ENCODE measurements at places on chromosomes 1 and 21.

DNA sequence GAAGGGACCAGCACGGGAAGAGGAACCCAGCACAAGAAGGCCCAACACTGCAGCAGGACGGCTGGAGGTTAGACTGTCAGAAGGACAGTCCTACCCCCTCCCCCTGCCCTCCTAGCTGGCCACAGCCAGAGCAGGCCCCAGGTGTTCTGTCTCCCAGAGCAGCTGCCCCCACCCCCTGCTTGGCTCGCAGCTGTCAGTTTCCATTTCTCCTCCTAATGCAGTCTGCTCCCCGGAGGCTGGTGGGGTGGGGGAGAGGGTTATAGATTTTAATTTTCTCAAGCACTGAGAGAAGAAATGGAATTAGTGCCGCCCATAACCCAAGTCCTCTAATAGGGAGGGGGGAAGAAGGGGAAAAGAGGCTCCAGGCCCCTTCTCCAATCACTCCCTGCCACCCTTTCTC, 13.0 kb upstream of the PEAR1 start:
- DNase-seq = no peak

GRCh38 chr1:188127507-188127906, 1298.8 kb downstream of the PLA2G4A start:
- DNase-seq = no peak

- DNase-seq = no peak
These were observed 556.5 kb upstream of the BRINP3 start for GRCh38 chr1:191034132-191034531.

DNA sequence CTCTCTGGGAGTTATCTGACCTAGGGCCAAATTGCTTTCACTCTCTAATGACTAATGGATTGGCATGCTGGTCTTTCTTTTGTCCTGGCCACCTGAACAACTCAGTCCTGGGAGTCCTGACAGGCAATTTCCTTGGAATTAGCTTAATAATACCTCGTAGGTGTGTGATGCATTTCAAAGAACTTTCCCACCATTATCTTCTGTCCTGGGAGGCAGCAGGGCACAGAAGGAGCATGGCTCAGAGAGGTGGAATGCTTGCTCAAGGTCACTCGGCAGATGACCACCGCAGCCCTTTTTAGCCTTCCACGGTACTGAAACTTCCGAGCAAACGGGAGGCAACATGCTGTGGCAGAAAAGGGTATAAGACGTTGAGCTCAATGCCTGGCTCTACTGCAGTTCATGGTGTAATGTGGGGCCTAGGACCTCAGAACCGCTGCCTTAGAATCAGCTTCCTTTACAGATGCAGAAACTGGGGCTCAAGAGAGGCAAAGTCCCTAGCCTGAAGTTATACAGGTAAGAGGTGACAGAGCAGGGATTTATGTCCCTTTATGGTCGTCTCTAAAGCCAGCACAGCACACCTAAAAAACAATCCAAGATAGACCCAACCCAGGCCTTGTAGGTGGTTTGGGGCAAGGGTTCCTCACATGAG, 3.2 kb downstream of the ID3 start:
- no peak for DNase-seq

GRCh38 chr1:84809023-84809422, 84.0 kb downstream of the LPAR3 start:
- no peak for DNase-seq

DNA sequence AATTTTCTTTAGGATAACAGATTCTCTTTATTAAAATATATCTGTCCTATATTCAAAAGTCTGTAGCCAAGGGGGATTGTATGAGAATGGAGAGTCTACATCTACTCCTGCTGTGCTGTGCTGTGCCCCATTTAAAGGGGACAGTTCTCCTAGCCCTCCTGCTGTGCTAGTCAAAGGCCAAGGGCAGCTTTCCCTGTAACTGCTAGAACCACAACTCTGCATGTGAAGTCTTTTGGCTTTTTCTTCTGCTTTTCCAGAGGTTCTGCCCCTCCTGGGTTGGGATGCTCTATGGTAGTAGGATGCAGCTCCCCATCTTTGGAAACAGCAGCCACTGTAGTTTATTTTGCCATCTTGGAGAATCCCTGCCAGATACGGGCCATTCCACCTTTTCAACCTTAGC, 197.5 kb upstream of the JUN start:
- DNase-seq = no peak

DNA sequence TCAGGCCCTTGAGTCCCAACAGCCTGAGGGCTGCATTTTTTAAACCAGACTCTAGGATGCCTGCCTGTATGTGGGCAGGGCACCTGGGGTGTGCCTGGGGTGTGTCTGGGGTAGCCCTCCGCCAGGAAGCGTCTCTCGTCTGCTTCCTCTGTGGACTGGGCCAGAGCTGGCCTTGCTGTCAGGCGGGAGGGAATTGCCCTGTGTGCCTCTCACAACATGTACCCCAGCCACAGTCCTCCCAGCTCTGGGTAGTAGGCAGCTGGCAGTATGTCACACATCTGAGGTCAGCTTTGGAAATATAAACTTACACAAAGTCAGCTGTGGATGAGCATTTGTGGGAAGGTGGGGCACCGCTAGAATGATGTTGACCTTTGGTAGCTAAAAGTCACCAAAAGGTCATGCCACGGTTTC, 13.0 kb downstream of the TRAF5 start:
- DNase-seq = no peak

DNA sequence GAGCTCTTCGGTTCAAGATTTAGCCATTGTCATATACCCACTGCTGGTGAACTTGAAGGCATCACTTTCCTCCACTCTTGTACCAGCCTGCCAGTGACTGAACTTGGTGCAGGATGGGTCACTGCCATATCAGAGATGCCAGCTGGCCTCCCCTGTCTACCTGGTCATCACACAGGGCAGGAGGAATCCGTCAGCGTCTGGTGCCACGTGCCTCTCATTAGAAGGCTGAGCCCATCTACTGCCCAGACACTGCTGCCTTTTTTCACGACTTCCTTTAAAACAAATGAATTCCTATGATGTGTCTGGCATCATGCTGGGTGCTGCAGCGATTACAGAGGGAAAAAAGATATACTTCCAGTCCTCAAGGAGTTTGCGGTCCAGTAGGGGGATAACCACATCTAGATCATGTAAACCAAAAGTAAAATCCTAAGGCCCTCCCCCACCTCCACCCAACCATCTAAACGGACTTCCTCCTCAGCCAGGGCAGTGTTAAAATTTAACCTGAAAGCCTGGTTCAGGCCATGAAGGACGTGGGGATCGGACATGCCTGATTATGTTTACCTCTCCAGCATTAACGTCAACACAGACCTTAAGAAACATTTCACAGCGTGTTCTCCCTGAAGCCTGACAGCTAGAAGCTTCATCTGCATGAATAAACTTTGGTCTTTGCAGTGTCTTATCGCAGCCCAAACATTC, 29.2 kb upstream of the PDE9A start:
- no peak for DNase-seq

- no peak for DNase-seq
These were observed 86.2 kb downstream of the SLC66A1 start for GRCh38 chr1:19398309-19398760.

DNA sequence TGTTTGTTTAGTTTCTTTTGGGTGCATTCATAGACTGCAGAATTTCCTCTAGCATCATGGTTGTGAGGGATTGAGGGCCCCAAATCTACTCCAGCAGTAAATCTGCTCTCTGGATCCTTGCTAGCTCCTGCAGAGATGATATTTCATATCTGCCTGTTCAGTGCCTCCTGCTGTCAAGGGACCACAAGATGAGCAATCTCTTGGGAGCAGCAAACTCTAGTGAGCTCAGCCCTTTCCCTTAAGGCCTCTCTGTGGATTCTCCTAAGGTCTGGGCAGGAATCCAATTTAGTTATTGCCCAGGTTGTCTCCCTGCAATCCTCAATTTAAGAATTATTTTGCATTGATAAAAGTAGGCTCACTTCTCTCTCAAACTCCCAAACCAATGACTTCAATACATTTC, 76.9 kb downstream of the RGS18 start:
- DNase-seq = no peak
